Cerebellar cortex (tissue), 1 donor: ENCODE measurements at places on chromosomes 5 and 9.

DNA sequence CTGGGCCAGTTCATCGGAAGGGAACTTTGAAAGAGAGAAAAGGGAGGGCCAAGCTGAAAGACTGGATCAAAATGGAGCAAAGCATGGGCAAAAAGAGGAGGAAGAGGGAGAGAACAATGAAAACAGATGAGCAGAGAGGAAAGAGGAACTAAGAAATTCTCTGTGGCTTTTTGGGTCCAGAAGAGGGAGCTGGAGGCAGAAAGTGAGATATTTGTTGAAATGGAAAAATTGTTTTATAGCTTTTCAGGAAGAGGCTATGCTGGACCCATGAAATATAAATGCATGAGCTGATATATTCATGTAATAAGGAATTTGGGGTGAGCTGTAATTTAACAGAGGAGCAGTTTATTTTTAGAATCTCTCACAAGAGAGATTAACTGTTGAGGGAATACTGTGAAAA lies 457.3 kb downstream of the DMAC1 start:
- DNase-seq, result peak; percentile 1

DNA sequence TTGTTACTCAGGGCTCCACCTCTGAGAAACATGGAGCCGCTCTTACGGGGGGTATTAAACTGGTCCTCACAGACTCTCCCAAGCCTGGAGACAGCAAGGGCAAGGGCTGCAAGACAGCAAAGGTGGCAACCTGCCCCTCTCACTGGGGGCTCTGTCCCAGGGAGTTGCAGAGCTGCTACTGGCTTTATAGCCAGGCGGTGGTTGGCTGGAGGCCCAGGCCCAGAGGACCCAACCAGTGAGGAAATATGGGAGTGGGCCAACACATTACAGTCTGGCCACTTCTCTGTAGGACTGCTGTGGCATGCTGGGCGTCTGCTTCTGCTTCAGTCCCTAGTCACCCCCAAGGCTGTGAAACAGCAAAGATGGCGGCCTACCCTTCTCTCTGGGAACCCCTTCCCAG lies 597.2 kb downstream of the LRRC70 start:
- no peak for DNase-seq

DNA sequence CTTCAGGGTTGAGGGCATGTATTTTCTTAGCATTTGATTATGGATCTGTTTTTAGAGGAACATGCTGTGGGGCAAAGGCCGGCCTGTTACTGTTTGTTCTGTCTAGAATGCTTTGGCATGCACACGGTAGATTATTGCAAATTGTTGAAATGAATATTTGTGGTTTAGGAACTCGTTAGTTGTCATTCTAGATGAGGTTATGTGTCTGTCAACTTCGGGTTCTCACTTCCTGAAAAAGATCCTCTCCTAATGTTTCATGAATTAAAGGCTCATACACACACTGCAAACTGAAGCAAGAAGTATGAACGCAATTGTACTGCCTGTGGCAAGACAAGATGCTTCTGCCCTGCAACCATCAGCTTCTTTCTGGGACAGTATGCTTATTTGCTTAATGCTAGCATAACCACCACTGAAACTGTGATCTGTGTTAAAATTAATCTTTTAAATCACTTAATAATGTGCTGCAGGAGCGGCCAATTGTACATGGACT lies 99.6 kb downstream of the BASP1 start:
- no peak for DNase-seq

DNA sequence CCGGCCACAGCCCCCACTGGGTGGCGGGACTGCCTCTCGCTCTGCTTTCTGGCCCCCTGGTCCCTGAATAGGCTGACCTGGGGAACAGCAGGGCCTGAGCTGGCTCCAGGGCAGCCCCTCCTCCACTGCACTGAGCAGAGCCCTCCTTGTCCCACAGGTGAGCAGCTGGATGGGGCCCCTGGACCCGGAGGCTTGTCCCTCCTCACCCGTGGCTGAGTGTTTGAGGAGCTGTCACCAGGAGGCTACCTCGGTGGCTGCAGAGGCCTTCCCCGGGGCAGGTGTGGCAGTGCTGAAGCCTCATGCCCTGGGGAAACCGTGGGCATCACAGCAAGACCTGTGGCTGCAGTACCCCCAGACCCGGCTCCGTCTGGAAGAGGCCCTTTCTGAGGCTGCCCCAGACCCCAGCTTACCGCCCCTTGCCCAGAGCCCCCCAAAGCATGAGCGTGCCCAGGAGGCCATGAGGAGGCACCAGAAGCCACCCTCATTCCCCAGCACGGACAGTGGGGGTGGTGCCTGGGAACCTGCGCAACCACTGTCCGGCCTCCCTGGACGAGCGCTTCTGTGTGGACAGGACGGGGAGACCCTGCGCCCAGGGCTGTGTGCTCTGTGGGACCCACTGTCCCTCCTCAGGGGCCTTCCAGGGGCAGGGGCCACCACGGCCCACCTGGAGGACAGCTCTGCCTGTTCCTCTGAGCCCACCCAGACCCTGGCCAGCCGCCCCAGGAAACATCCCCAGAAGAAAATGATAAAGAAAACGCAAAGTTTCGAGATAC lies 28.5 kb upstream of the LRRC14B start:
- DNase-seq, result no peak

- DNase-seq, result peak; percentile 69
These were observed 65.8 kb upstream of the PAPPA start for GRCh38 chr9:116087751-116088194.

DNA sequence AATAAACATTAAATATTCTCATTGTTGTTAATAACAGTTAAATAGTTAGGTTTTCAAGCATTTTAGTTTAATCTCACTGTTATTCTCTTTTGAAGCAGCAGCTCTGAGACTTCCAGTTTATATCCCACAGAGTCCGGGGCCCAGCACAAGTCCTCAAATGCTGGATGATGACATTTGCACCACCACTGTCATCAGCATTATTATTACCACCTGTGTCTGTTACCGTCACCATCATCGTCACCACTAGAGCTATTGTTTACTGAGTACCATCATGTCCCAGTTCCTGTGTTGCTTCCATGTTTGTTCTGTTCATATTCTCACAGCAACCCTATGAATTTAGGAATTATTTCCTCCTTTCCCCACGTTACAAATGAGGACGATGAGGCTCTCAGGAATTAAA lies 169.2 kb upstream of the NR3C1 start:
- DNase-seq, result no peak

GRCh38 chr9:100639854-100640253 lies 62.0 kb downstream of the CAVIN4 start:
- DNase-seq, result no peak

DNA sequence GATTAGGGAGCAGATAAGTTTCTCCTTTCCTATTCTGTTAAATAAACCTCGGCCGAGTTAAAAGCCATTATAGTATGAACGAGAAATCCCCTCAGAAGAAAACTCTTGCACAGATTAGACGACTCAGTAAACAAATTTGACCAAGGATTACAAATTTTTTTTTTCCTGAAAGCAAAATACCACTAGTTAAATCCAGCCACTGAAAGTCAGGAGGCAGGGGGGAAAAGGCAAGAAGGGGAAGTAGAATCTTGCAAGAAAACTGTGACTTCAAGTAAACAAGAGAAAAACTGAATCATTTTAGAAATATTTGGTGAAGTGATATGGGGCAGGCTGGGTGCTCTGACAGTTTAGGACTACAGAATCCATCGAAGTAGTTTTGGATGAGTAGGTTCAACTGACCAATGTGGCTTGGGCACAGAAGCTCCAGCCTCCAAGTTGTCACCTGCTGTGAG lies 251.0 kb downstream of the DENND1A start:
- DNase-seq, result no peak

DNA sequence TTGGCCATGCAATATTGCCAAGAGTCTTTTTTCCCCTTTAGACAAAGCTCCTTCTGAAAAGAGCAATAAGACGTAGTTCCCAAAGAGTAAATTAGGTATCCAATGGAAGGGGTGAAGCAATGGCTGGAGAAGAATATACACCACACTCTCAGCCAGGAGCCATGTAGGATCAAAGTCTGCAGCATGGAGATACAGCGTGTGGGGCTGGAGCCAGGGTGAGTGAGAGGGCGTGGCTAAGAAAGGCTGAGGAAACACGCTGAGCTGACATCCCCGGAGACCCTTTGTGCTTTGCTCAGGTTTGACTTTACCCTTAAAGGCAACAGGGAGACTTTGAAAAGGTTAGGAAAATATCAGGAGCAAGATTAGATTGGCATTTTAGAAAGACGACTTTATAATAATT lies 87.1 kb upstream of the ELL2 start:
- DNase-seq, result no peak

- DNase-seq, result no peak
These were observed 20.5 kb upstream of the MEGF9 start for GRCh38 chr9:120734607-120735410.

DNA sequence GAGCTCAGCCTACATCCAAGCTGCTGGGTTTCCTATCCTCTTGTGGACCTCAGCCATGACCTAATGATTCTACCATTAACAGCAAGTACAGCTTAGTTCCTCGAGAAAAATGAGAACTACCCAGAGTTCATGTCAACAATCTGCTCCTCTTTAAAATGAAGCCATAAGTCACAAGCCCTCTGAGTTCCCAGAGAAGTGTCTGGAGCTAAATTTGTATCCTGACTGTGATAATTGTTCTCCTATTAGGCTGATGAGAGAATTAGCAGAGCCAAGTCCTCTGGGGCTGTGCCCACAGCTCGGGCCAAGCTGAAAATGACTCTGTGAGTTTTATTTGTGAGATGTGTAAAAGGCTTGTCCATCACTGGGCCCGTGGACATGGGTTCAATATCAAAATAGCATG lies 145.1 kb upstream of the SMIM23 start:
- no peak for DNase-seq

DNA sequence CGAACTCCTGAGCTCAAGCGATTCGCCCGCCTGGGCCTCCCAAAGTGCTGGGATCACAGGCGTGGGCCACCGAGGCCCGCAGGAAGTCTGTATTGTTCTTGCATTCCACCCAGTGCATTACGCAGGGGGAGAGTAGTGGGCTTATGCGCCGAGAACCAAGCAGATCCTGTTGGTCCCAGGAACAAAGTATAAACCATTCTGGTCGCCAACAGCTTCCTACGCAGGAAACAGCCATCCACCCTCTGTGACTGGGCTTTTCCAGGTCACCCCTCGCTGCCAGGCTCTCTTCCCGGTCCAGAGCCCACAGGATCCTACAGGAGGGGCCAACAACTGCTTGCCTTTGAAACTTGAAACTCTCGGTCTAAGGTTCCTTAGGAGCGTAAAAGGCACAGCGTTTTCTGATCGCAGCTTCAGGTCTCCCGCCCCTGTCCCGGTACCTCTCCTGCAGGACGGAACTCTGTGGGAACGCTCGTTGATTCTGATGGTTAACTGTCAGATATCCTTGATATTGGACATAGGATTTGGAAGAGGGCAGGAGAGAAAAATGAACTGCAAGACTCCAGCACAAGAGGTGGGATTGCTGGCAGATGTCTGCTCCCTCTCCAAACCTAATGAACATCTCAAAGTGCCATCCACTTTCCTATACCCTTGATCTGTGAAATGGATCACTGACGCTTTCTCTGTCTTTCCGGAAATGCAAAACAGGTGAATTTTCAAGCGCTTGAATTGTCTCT lies 4.2 kb upstream of the ANXA2R start:
- DNase-seq, result peak; percentile 42

DNA sequence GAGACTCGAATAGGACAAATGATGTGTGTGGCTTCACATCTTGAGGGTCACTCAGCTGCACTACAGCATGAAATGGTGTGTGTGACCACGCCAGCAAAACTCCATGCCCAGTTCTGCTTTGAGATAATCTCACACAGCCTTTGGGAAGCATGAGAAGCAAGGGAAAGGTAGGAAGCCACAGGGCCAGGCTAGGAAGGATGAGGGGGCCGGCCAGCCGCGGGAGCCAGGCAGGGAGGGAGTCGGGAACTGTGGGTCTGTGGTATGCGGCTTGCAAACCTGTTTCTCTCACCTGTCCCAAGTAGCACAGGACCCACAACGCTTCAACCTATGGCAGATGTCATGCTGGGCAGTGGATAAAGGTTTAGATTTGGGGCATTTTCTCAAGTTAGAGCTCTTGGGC lies 142.0 kb downstream of the HSPA4 start:
- DNase-seq, result no peak

GRCh38 chr9:708551-709432 lies 132.7 kb upstream of the DMRT1 start:
- peak; percentile 66 for DNase-seq

GRCh38 chr9:9938432-9938831 lies 674.4 kb downstream of the PTPRD start:
- no peak for DNase-seq

- no peak for DNase-seq
These were observed 528.1 kb upstream of the KLF4 start for GRCh38 chr9:108017671-108018070.

GRCh38 chr5:165609871-165610270 lies 2104.5 kb downstream of the MAT2B start:
- no peak for DNase-seq

- no peak for DNase-seq
These were observed 116.0 kb downstream of the ARHGAP26 start for GRCh38 chr5:142886211-142886610.

- no peak for DNase-seq
These were observed 38.1 kb upstream of the ISL1 start for GRCh38 chr5:51345106-51345505.

DNA sequence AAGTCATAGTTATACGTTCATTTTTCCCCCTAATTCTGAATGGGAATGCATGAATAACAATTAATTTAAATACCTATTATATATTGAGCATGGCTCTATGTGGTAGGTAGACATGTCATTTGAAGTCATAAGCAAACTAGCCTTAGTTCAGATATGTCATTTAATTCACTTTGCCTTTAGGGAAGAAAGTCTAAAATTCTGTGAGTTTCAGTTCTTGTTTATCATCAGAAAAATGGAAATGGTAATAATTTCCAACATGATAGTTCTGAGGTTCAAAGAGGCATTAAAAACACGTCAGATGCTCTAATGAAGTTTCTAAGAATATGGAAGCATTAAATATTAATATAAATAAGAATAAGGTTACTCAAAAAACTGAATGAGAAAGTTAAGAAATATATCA lies 13.1 kb upstream of the ANXA1 start:
- DNase-seq, result no peak

DNA sequence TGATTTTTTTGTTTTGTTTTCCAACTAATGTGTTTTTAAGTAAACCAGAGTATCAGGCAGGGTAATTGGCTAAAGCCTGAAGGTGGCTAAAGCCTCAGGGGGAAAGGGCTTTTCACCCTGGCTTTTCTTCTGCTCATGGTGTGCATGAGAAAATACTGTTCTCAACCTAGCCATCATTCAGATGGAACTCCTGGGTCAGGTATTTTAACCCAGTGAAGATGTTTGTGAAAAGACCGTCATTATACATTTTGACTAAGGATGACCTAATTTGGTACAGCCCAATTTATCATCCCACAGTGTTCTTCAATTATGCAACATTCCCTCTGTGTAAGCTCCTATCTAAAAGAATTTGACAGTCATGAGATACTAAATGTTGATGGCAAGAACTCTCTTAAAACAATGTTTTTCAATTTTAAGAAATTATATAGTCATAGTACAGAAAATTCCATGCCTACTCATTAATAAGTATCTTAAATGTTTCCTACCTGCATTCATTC lies 209.5 kb upstream of the TARS1 start:
- DNase-seq, result no peak

- no peak for DNase-seq
These were observed 272.6 kb downstream of the FANCC start for GRCh38 chr9:95044731-95045508.

- DNase-seq, result no peak
These were observed 1106.2 kb upstream of the DMAC1 start for GRCh38 chr9:8905731-8906130.

- DNase-seq, result no peak
These were observed 636.0 kb downstream of the NR2F1-AS1 start for GRCh38 chr5:92944903-92945604.
